ENCODE measurements at places on chromosomes 3 and 15.

DNA sequence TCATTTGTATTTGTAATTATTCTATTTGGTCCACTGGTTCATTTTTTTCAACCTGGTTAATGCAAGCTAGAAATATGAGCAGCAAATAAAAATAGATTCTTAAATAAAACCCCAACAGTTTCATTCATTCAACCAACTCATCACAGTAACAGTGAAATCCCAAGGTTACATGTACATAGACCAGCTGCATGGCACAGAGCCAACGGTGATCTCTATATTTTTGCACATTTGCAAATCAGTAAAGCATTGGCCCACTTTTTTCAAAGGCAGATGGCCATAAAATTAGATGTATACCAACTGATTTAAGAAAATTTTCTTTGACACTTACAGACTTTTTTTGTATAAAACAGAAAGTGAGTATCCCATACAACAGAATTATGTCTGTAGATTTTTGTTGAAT is 49.3 kb downstream of the STRIT1 start:
- DNase-seq = no peak

GRCh38 chr3:163508206-163508605 is 1570.1 kb downstream of the SI start:
- DNase-seq = no peak

DNA sequence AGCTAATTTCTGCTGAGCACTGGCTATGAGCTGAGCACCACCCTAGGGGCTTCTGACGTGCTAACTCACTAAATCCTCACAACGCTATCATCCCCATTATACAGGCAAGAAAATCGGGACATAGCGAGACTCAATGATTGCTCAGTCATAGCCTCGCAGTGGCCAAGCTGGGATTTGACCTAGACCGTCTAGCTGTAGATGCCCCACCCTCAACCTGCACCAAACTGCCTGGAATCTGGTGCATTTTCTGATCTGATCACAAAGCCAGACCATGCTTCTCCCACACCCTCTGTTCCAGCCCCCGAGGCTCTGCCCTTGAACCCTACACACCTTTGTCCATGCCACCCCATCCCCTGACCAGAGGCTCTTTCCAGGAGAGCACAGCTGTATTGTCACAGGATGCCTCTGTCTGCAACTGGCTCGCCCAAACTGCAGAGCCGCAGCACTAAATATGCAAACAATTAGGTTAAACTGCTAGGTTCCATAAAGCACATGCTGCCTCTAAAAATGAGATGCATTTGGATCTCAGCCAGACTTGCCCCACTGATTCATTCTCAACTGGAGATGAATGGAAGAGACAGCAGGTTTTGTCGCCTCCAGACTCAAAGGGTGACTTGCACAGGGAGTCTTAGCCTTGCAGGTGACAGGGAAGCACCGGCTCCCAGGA is 95.2 kb downstream of the NUP210 start:
- DNase-seq = no peak

DNA sequence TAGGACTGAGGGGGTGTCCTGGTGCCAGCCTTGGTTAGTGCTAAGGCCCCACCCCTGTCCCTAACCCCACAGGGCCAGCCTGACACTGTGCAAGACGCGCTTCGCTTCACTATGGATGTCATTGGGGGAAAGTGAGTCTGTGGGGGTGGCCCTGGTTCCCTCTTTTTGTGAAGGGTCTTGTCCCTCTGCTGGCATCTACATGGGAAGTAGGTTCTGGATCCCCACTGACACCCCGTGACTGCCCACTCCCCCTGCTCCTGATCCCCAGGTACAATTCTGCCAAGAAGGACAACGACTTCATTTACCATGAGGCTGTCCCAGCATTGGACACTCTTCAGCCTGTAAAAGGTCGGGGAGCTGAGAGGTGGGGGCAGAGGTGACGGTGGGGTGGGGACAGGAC is 26.4 kb downstream of the PTPN23 start:
- no peak for DNase-seq

- no peak for DNase-seq
These were observed 51.3 kb downstream of the TLNRD1 start for GRCh38 chr15:81052046-81052445.

GRCh38 chr3:190099099-190099498 is 21.6 kb downstream of the P3H2 start:
- no peak for DNase-seq

- no peak for DNase-seq
These were observed 58.4 kb downstream of the TBC1D2B start for GRCh38 chr15:78018946-78019644.

Data from stimulated activated naive CD4-positive, alpha-beta T cell treated with Interleukin-2 at 50 U/mL for 16 hours (primary cell).